ENCODE measurements at places on chromosomes 6 and 20.

DNA sequence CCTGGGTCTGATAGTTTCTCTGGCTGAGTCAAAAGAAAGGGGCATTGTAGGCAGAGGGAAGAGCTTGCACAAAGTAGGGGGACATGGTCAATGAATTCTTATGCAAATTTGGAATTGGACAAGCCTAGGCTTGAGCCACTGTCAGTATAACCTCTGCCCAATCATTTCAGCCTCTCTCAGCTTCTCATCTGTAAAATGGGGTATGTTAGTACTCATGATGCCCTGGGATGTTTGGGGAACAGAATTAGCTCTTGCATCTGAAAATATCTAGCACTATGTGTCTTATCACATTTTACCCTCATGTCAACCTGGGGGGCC is 148.6 kb downstream of the DHX35 start:
- DNase-seq = no peak

GRCh38 chr20:17562804-17563305 is 7.0 kb upstream of the DSTN start:
- no peak for DNase-seq

DNA sequence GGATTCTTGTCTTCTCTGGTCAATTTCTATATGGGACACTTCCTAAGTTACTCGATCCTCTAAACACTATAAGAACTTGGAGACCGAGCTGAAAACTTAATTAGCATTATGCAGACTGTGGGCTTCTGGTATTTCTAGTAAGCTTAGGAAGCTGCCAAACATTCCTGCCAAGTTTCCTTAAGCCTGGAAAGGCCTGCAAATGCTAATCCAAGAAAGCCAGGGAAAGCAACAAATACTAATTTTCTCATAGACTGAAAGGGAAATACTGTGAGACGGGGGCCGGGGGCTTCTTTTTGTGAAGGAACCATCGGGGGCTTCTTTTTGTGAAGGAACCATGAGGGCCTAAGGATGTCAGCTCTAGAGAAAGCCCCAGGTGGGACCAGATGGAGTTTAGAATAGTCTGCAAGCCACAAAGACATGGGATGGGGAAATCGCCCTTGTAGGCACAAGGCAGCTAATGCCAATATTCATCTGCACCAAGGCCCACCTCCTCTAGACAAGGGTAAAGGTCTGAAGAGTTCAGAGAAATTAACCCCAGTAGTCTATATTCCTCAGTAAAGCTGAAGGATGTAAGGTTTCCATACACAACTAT is 332.4 kb upstream of the PRDM1 start:
- DNase-seq = no peak

- no peak for DNase-seq
Measured at GRCh38 chr20:47981222-47981621, 195.9 kb upstream of the SULF2 start.

- DNase-seq = peak; percentile 36
Measured at GRCh38 chr6:107817784-107818183, 6.3 kb downstream of the SCML4 start.

GRCh38 chr6:17923401-17923863 is 64.0 kb downstream of the KIF13A start:
- no peak for DNase-seq

DNA sequence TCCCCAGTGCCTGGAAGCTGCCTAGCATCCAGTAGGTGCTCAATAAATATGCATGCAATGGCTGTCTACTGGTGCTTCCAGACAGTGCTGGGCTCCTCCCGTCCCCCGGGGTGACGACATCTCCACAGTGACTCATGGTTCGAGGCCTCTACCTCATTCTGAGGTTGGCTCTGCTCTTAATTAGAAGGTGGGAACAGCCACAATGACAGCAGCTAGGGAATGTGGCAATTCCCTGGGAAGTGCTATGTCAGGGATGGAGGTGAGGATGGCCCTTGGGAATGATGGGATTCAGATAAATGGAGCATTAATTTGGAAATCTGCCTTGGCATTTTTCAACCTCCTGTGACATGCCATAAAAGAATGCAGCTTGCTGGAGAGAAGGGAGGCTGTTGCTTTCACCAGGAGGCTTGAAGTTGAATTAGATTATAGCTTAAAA is 43.5 kb upstream of the NFATC2 start:
- DNase-seq = no peak

GRCh38 chr6:46323312-46323965 is 152.7 kb upstream of the ENPP5 start:
- DNase-seq = peak; percentile 37

DNA sequence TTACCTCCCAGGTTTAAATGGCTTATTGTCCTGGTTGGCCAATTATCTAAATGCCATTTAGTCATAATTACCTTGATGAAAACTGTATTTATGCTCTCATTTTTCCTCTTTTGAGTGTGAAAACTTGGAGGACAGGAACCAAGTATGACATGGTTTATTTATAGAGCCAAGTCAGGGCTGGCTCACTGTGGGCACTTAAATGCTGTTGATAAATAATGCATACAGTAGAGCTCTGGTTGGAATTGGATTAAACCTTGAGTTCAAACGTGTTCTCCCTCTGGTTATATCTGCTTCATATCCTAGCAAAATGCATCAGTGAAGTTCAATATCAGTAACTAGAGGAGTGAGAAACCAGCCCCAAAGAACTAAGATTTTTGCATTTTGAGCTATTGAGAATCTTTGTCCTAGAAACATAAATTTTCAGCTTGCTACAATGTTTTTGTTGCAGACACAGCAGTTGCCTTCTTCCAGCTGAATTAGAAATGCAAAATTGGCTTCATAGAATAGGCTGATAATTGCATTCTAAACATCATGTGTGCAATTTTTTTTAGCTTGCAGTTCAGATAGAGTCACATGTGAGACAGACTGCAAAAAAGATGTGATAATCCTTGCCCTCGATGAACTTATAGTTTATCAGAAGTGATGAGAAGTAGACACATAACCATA is 255.8 kb downstream of the BTBD3 start:
- no peak for DNase-seq

- DNase-seq = no peak
Measured at GRCh38 chr20:38199501-38200390, 34.7 kb upstream of the TGM2 start.

DNA sequence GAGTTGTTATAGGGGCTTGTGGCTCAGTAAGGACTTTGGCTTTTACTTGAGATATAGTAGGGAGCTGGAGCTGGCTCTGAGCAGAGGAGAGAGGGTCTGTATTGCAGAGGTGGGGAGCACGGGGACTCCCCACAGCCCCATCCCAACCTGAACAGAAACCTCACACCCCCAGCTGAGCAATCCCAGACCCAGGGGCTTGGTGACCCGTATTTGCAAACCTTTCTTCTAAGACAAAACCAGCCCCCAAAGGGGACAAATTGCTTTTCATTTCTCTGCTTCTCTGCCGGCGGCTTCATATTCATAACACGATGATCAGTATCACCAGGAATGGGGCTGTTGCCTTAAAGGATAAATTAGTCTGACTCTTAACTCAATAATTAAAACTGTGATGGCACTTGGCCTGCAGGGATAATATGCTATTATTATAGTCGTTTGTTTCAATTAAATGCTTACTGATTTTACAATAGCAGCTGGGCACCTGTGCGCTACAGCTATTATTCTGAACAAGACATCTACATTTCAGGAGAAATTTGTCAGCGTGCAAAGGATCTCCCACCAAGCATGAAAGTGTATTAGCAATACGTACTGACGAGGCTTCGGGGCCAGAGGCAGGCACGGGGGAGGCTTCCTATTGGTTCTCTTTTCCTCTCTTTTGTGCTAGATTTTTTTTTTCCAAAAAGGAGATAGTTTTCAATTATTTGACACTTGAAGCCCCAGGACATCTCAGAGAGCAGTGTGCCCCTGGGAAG is 118.1 kb downstream of the TOX2 start:
- DNase-seq = no peak

Data from activated CD8-positive, alpha-beta T cell treated with anti-CD3 and anti-CD28 coated beads for 36 hours (primary cell).